Uterus (tissue), 4 donors: ENCODE measurements at places on chromosomes 6 and 20. TPM values are rescaled to one million over a fixed set of nuclear protein-coding genes. Genes with fewer than 3 reads are reported as not detected.

DNA sequence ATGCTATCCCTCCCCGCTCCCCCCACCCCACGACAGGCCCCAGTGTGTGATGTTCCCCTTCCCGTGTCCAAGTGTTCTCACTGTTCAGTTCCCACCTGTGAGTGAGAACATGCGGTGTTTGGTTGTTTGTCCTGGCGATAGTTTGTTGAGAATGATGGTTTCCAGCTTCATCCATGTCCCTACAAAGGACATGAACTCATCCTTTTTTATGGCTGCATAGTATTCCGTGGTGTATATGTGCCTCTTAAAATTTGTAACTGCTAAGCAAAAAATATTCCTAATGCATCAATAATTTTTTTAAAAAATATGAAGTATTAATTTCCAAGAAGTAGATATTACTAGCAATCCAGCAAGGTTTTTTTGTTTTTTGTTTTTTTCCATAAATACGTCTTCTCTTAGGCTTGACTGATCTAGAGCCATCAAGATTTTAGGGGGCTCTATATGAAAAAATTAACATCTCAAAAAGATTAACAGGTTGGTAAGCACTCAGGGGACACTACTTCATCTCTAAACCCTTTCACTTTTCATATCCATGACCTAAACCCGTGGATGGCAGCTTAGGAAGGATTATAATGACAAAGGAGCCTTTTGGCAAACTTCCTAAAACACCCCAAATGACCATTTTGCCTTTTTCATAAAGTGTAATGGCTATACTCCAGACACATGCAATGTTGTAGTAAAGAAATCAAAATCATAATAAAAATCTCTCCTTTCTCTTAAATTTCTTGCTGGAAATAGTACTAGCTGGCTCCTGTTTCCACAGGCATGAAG is 14.2 kb downstream of the MAP7 start:
- DNase-seq, result no peak

DNA sequence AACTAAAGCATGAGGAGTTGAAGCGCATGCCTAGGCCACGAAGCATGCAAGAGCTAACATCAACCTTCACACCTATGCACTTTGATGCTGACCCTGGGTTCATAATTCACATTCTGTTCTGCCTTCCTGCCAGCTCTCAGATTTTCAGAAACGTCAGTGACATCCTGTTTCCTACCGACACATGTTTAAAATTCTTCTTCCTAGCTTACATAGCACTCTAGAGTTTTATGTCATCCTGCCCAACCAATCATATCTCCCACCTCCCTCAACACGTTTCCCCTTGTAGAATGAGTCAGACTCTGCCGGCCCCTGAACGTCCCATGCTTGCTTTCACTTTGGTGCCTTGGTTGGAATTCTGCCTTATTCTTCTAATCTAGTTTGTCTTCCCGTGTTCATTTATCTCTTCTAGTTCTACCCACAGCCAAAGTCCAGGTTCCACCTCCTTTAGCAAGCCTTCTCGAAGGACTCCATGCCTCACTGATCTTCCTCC is 97.2 kb upstream of the MAP7 start:
- DNase-seq, result no peak

DNA sequence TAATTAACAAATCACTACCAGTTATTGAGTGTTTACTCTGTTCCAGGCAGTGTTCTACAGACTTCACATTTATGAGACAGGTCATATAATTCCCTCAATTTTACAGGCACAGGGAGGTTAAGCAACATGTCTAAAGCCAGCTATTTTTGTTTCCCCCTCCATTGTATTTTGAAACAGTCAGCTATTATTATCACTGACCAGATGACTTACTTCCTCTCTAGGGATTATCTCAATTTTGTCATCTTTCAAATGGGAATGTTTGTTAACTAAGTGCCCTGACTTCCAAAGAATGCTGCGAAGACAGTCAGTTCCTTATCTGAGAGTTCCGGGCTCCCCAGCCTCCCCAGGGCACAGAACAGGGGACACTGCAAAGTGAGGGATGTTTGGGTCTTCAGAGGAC is 5.6 kb upstream of the CNPY3 start:
- DNase-seq, result no peak

- DNase-seq, result no peak
Measured at GRCh38 chr6:74577619-74578018, 628.2 kb downstream of the COL12A1 start.

- DNase-seq, result no peak
Measured at GRCh38 chr6:89002523-89002922, 39.1 kb upstream of the RNGTT start.

- DNase-seq, result no peak
Measured at GRCh38 chr6:147103694-147104093, 100.5 kb upstream of the STXBP5 start.

Gene FAM209B
- total RNA-seq, result not detected

Gene MUCL3
- total RNA-seq, result not detected
